NCI-H2081 (cell line): ENCODE measurements at places on chromosomes 11 and 22.

- DNase-seq, result no peak
Observed at GRCh38 chr11:78961247-78961646, 386.6 kb upstream of the NARS2 start.

GRCh38 chr11:1922481-1923081, 3.1 kb downstream of the TNNT3 start:
- DNase-seq, result no peak

GRCh38 chr22:42346722-42347121, 76.3 kb upstream of the TCF20 start:
- DNase-seq, result no peak

DNA sequence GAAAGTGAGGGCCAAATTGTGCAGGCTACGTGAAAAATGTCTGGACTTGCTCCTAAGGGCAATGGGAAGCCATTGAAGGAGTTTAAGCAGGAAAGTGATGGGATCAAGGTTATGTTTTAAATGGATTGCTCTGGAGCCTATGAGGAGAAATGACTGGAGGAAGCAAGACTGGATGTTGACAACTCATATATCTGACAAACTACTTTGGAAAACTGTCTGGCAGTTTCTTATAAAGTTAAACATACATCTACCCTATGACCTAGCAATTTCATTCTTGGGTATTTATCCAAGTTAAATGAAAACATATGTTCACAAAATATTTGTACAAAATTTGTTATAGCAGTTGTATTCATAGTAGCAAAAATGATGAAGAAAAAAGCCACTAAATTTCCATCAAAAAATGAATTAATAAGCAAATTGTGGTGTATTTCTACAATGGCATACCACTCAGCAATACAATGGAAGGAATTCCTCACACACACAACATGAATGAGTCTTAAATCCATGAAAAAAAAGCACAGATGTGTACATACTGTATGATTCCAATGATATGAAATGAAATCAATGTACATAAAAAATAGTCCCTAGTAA, 24.1 kb downstream of the FZD4 start:
- no peak for DNase-seq

- peak; percentile 60 for DNase-seq
Observed at GRCh38 chr11:99015634-99016454, 4.9 kb upstream of the CNTN5 start.

GRCh38 chr11:12109591-12110196, 696 bp upstream of the MICAL2 start:
- no peak for DNase-seq

DNA sequence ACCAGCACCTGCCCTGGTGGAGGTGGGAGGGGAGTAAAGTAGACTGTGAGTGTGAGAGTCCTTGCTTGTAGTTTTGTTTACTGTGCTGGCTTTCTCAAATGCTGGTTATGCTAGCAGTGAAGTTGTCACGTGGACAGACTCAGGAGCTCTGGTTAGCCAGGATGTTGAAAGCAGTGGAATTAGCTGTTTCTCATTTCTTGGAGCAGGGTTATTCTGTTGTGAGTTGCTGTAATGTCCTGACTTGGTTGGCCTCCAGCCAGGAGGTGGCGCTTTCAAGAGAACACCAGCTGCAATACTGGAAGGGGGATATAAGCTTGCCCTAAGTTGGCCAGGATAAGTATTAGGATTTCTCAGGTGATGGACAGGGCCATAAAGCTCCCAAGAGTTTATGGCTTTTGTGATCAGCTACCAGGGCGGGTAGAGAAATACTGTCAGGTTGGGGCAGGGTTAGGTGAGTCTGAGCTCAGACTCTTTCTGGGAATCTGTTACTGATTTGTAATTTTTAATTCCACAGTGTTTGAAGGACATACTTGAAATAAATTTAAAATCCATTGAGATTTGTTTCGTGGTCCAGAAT, 13.7 kb downstream of the CYP2D6 start:
- no peak for DNase-seq

DNA sequence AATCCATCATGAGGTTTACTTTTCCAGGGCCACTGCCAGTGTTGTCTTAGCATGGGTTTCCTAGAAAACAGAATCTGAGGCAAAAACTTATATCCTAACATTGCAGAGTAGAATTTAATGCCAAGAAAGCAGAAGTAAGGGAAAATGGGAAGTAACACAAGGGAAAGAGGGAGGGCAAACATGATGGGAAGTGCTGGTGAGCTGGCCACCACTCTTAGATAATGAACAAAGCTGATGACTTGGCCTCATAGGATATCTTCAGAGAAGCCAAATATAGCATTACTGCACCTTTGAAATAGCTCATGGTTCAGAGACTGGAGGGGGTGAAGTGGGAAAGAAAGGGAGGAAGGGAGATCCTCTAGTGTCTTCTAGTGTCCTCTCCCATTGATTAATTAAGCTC, 24.8 kb upstream of the CALCB start:
- DNase-seq, result no peak
